ENCODE measurements at places on chromosomes 12 and 14.

GRCh38 chr14:70203686-70204085, 14.9 kb upstream of the SLC8A3 start:
- DNase-seq = no peak

- no peak for DNase-seq
Observed at GRCh38 chr12:124747426-124748161, 116.1 kb downstream of the SCARB1 start.

DNA sequence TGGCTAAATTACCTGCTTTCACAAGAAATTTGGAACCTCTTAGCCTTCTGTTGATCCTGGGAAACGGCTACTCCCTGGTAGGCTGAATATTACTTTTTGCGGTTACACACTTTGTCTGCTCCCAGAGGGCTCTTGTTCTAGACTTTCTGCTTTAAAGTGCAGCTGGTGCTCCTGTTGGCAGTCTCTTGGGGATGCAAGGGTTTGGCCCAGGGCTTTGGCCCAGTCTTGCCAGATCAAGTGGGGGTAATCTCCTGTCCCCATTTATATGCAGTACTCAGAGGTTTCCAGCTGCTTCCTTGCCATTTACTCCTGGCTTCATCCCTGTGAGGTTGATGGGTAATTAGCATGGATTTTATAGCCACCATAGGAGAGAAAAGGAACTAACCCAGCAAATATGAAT, 558.2 kb upstream of the MIS18BP1 start:
- DNase-seq = no peak

- DNase-seq = peak; percentile 71
Observed at GRCh38 chr14:22561661-22562579, 27.1 kb downstream of the DAD1 start.

GRCh38 chr12:112738531-112738930, 53.0 kb upstream of the RPH3A start:
- DNase-seq = no peak
